Transverse colon (tissue), 4 donors: ENCODE measurements at places on chromosomes 6 and 20. TPM values are rescaled to one million over a fixed set of nuclear protein-coding genes. Genes with fewer than 3 reads are reported as not detected.
A peak's percentile ranks its signal among the peaks of the same experiment; 100 is the strongest.

The HCK gene
- total RNA-seq: 22.7 TPM

The EDN3 gene
- total RNA-seq: 13.1 TPM

DNA sequence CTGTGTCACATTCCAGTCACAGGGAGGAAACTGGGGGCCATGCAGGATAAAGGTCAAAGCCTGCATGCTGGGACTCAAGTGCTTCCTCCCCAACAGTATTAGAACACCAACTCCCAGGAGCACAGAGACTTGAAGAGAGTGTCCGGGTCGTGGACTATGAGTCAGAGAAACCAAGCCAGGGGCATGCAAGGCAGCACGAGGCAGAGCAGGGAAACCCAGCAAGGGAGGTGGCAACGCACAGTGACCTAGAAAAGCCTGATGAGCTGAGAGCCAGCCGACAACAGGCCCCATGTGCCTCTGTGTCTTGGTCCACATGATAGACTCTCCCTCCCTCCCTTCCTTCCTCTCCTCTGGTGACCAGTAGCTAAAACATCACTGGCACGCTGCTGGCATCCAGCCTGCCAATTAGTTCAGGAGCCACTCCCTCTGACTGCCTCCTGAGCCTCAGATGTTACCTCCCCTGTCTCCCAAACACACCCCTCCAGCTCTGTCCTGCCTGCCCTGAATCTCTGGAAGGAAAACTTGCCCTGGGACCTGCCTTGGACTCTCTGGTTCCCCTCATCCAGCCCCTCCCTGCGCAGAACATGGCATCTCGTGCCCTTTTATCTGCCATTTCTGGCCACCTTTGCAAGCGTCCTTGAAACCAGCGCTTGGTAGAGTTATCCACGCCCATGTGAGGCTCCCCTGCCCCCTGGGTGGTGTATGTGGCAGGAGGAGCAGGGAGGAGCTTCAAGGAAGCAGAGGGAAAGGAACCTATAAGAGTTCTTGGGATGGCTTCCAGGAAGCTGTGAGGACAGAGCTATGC lies 16.2 kb upstream of the RNF39 start:
- peak; percentile 64 for DNase-seq

The BRD2 gene
- 306 TPM for total RNA-seq

The NXT1 gene
- total RNA-seq: 27.7 TPM

DNA sequence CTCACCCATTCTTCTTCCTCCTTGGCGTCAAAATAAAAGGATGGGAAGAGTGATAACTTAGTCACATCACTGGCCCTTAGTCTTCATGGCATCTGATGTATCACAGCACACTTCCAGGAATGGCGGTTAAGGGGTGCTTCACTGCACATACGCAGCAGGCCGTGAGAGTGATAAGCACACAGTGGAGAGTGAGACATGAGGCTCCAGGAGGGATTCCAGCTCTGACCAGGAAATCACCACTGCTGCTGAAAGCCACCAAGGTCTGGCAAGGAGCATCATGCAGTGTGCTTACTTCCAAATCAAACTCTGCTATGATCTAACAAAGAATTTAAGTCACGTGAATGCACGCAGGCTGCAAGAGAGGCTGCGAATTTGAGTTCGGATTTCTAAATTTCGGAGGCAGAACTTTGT lies 62.4 kb downstream of the ARID1B start:
- no peak for DNase-seq

- peak; percentile 8 for DNase-seq
Measured at GRCh38 chr6:3841711-3842565, 7.2 kb upstream of the FAM50B start.

DNA sequence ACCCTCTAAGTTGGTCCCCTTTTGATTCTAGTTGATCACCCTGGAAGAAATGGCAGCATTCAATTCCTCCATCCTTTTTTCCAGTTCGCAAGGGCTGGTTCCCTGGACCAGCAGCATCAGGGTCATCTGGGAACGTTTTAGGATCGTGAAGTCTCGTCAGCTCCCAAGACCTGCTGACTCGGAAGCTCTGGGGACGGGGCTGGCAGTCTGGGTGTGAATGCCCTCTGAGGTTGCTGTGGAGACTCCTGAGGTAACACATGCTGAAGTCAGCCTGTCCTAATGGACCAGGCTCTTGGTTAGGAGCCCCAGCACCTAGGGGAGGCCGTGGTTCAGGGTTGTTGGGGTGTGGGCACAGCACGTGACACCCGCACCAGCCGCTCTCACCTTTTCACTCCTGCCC lies 164.1 kb downstream of the SYNDIG1 start:
- no peak for DNase-seq

The KATNA1 gene
- total RNA-seq: 16.5 TPM

- no peak for DNase-seq
Measured at GRCh38 chr20:47281376-47281775, 75.1 kb downstream of the ZMYND8 start.

The PTGIS gene
- 22.3 TPM for total RNA-seq

- no peak for DNase-seq
Measured at GRCh38 chr6:35543459-35544193, 30.9 kb upstream of the TULP1 start.

DNA sequence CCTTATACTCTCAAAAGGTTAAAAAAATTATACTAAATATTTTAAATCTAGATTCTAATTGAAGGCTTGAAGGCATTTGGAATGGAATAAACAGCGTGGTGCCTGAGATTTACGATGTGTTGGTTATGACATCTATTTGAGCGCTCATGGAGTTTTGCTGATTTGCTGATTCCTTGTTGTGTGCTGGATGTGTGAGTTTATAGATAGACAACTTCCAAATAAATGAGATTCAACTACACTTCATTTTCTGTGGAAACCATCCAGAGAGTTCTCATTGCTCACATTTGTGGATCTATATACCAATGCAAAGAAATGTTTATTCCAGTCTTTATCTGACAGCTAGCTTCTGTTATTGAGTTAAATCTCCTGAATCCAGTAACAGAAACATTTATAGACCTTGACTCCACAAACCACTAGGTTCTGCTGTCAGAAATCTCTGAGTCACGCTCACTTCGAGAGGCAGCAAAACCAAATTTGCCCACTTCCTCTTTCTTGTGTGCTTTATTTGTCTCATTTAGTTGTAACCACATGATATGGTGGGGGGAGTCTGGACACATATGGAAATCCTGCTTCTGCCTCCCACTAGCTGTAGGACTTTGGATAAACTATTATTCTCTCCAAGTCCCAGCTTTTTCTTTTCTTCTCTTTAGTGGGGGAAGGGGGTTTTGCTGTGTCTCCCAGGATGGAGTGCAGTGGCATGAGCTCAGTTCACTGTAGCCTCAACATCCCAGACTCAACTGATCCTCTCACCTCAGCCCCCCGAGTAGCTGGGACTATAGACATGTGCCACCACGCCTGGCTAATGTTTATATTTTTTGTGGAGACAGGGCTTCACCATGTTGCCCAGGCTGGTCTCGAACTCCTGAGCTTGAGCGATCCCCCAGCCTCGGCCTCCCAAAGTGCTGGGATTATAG lies 54.5 kb downstream of the IPCEF1 start:
- peak; percentile 26 for DNase-seq

GRCh38 chr6:33271468-33272274 lies at the start of the genes RPS18 and VPS52:
Gene RPS18, plus strand, starts transcription at chr6:33272075. Its CDS starts 45 bp downstream, at chr6:33272120.
Gene VPS52, minus strand, starts transcription at chr6:33271876. Its CDS starts 201 bp downstream, at chr6:33271675.
- DNase-seq: peak; percentile 94

- DNase-seq: peak; percentile 21
Measured at GRCh38 chr20:43590036-43590391, 723 bp upstream of the IFT52 start.

- no peak for DNase-seq
Measured at GRCh38 chr6:48067148-48067712, 43.8 kb downstream of the PTCHD4 start.

- DNase-seq: no peak
Measured at GRCh38 chr6:90156861-90157260, 139.8 kb downstream of the BACH2 start.

The TGM2 gene
- 24.7 TPM for total RNA-seq

GRCh38 chr20:54078296-54078984 lies 8.0 kb upstream of the BCAS1 start:
- DNase-seq: no peak

The GRM1 gene
- not detected for total RNA-seq

DNA sequence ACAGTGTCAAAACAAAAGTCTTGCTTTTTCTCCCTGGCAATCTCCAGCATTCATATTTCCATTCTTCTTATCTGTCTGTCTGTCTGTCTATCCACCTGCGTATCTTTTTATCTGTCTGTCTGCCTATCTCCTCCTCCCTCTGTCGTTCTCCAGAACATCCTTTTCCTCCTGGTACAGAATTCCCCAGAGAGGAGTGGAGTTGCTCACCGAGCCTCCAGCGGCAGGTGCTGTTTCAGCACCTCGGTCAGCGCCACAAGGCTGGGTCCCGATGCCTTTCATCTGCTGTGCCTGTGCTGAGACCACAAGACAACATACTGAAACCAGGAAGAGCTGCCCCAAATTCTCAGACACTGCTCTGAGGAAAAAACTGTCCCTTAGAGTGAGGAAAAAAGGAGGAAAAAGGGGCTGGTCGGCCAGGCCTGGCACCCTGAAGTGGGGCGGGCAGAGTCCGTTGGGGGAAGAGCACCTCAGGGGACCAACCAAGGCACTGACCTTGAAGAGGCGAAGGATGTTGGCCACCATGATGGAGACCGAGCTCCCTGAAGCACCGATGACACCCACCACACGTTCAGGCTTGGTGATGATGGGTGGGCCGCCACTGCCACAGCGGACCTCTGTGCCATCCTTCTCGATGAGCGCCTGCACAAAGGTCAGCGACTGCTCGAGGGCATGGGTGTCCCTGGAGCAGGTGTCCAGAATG lies 13.3 kb downstream of the GRM4 start:
- no peak for DNase-seq

The PNLDC1 gene
- not detected for total RNA-seq

The OR2J2 gene
- total RNA-seq: not detected

The SOBP gene
- 2.6 TPM for total RNA-seq
